ENCODE measurements at places on chromosomes 7 and 10. TPM values are rescaled to one million over a fixed set of nuclear protein-coding genes. Genes with fewer than 3 reads are reported as not detected.

The CCDC172 gene
- not detected for total RNA-seq

The NHLRC2 gene
- total RNA-seq = 51.8 TPM

The MCM10 gene
- total RNA-seq = 2.8 TPM

The TBC1D12 gene
- total RNA-seq = 14.2 TPM

The KAZALD1 gene
- 4.8 TPM for total RNA-seq

The SMURF1 gene
- total RNA-seq = 51.3 TPM

The MEST gene
- total RNA-seq = 14.2 TPM

The ADARB2 gene
- 0.08 TPM for total RNA-seq

The NEBL gene
- 6.9 TPM for total RNA-seq

The OR13A1 gene
- not detected for total RNA-seq

The INA gene
- total RNA-seq = 9.2 TPM

The RBM20 gene
- 3.3 TPM for total RNA-seq

The CYP26C1 gene
- 0.17 TPM for total RNA-seq

The LCOR gene
- 27.2 TPM for total RNA-seq

The VPS41 gene
- 56.2 TPM for total RNA-seq

The UBE3C gene
- 76.9 TPM for total RNA-seq

The SLC26A5 gene
- not detected for total RNA-seq

The FANK1 gene
- total RNA-seq = 5.3 TPM
